Fibroblast of skin of right quadriceps (primary cell): ENCODE measurements at places on chromosomes 1 and 21.

DNA sequence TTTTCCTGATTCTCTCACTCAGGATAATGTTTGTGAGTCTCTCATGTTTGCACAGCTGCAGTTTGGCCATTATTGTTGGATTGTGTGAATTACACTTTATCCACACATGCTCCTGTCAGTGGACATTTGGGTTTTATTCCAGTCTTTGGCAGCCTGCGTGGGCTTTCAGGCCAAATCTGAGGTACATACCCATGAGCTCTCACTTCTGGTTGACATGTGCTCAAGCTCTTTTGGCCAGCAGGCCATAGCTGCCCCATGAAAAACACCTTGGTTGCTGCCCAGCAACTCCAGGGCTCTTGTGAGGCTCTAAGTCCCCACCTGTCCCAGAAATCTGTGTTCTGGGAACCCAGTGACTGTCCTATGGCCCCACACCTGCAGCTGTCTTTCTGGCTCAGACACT lies 124.5 kb upstream of the GALNT2 start:
- no peak for DNase-seq

DNA sequence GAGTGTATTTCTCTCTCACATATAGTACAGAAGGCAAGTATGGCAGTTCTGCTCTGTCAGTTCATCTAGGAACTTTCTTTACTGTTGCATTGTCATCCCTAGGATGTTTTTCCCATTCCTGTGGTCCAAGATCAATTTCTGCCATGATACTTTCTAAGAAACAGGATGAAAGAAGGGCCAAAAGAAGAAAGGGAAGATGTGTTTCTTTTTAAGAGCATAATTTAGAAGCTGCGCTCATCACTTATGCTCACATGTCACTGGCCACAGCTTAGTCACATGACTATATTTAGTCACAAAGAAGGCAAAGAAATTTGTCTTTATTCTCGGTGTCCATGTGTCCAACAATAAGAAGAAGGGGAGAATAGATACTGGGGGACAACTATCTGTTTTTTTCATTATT lies 7.0 kb upstream of the MAST2 start:
- DNase-seq: no peak

DNA sequence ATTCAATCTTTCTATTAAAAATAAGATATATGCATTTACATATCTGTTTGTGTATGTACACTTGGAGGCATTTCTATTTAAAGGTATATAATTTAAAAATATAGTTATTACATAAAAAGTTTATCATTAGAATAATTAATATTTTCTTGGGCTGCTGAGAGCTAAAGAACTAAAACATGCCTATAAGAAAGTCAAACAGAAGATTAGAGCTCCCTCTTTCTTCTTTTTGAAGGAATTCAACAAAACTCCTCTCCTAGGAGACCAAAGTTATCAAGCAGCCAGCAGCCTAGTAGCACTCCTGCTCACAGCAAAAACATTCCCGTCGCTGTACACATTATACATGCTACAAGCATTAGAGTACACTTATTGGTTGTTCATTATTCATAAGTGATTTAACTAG lies 216.4 kb downstream of the VAV3 start:
- peak; percentile 24 for DNase-seq

DNA sequence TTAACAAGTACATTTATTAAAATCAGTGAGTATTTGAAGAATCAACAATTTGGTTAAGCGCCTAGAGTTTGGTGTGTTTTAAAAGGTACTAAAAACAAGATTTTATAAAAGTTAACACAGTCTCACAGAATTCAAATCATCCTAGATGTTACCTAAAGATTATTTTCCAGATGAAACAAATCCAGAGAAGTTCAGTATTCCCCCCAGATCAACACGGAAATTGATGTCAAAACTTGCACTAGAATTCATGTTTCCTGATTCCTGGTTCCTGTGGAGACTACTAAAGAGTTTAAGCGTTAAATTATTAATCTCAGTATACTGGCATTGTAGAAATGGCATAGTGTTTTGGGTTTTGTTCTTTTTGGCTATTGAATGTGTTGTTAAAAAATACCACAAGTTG lies 1.4 kb downstream of the PTBP2 start:
- no peak for DNase-seq

- DNase-seq: no peak
Measured at GRCh38 chr1:112983537-112984131, 27.6 kb upstream of the SLC16A1 start.

DNA sequence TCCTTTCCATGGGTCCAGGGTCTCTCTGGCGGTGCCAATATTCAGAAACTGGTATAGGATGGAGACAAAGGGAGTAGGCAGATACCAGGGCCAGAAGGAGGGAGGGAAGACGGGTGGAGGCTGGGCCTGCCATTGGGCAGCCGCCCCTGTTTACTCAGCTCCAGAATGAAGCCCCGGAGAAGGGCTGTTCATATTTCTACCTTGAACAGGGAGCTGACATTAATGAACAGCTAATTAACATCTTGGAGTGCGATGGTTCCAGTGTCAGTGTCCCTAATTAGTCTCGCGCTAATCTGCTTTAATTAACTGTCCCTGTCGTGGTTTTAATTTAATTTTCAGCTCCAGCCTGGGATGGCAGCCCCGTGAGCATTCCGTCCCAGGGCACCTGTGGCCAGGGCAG lies 113.8 kb downstream of the EPHB2 start:
- no peak for DNase-seq

DNA sequence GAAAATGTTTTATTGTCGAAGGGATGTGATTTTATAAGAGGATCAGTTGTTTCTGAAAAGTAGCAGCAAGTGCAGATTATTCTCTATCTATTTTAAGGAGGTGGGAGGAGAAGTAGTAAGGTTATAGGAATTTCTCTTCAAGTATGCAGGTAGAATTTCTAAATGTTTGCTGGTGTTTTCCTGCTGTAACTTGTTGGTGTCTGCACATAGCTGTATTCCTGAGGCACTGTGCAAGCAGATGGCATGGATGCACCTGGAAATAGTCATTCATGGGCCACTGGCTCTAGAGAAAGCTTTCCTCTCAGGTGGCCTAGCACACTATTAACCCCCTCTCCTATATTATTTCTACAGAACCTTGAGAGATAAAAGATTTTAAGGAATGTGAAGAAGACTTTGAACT lies 30.3 kb upstream of the PODN start:
- no peak for DNase-seq

- DNase-seq: no peak
Measured at GRCh38 chr21:26539566-26539965, 33.5 kb downstream of the CYYR1 start.

DNA sequence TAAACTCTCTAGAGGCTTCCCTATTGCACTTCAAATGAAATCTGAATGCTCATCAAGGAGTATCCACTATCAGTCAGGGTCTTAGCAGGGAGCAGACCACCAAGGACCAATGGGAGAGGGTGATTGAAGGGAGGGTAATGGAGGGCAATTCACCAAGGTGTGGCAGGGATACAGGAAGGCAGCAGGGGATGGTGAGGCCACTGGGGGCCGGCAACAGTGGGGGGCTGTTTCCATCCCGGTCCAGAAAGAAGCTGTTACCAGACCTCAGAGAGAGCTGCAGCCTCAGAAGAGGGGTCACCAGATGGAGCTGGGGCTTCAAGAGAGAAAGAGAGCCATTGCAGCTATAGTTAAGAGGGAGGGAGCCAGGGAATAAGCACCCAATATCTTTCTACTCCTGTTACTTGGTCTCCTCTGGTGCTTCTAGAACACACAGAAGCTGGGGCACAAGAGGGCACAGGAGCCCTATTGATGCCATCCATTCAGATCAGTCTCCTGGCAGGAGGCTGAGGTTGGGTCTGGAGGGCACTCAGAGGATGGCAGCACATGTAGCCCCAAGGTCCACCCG lies 417.6 kb downstream of the PTPRU start:
- DNase-seq: no peak

DNA sequence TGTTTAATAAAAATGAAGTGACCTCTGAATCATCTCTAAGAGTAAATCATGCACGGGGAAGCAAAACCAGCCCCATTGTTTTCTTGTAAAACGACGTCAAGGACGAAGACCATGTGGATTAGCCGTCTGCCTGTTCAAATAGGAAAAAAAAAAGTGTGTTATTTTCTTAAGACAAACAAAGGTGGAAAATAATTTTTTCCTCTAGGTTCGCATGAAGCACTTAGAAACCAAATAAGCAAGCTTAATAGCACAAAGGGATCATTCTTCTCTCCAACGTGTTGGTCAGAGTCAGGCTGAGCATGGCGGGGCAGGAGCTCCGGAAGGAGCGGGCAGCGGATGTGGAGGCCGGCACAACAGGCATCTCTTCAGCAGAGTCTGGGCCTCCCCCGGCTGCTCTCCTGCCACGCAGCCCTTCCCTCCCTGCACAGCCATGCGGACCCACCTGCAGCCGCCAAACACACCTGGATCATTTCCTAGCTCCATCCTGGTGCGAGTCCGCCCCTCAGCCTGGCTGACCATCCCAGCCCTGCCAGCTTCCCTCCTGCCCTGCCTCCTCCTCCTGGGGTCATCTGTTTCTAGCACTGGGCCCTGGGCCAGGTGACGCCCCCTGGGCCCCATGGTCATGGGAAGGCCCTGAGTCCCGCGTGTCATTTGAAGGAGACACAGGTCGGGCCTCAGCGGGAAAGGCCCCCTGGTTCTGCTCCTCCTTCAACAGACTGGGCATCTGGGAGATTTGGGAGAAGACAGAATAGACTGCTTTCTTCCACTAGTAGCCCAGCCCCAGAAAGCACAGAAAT lies 40.2 kb downstream of the MX1 start:
- DNase-seq: no peak

DNA sequence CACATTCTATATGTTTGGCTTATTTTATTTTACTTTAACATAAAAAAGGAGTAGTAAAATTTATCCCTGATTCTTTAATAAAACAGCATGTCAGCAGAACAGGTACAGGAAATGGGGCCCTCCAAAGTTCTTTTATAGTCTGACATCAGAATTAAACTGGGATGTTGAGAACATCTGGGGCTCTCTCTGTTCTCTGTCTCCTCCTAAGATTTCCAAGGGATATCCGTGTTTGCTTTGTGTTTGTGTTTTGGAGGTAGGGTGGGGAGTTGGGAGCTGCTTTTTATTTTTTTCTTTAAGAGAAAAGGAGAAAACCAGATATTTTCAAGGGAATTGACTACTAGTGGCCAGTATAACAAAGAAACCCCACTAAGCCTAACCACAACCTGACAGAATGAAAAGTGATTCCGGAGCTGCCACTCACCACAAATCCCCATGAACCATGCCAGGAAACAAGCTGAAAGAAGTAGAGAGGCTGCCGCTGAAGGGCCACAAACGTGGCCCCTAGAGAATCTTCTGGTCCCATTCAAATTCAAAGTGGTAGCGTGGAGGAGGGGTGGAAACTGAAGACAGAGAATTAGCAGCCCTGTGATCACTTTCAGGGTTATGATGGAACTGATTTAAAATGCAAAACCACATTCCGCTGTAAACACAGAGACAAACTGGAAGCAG lies 369.6 kb upstream of the ADGRL2 start:
- peak; percentile 8 for DNase-seq

GRCh38 chr1:48920851-48921250 lies 144.2 kb upstream of the BEND5 start:
- peak; percentile 38 for DNase-seq

- DNase-seq: peak; percentile 75
Measured at GRCh38 chr1:115329965-115330364, 8.1 kb downstream of the NGF start.

GRCh38 chr1:53025034-53025768 lies 36.8 kb upstream of the PODN start:
- peak; percentile 31 for DNase-seq

- DNase-seq: no peak
Measured at GRCh38 chr1:233334092-233334491, 6.6 kb downstream of the MAP3K21 start.

DNA sequence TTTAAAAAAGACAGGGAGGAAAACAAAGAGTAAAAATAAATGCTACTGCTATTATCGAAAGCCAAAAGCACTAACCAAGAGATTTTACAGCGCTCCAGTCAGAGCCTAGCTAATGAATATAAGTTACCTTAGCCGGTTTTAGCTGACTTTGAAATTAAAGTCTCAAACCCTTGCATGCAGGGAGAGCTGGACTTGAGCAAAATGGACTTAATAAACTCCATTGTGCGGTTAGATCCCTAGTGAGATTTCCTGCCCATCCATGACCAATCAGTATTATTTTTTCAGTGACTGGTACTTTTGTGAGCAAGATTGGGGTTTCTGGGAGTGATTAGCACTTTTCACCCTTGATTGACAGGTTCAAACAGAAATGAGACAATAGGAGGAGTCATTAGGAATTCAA lies 333.4 kb upstream of the ADGRL2 start:
- no peak for DNase-seq

- peak; percentile 25 for DNase-seq
Measured at GRCh38 chr1:159999204-159999603, 32.6 kb downstream of the PIGM start.

GRCh38 chr1:203145321-203146041 lies 18.0 kb downstream of the ADORA1 start:
- no peak for DNase-seq
